ENCODE measurements at places on chromosomes 1 and 21.

GRCh38 chr1:155872527-155872926 is 13.2 kb downstream of the SYT11 start:
- DNase-seq, result no peak

GRCh38 chr1:3822421-3822820 is 26.1 kb upstream of the LRRC47 start:
- DNase-seq, result no peak

- no peak for DNase-seq
Measured at GRCh38 chr1:245809361-245809760, 654.6 kb downstream of the KIF26B start.

GRCh38 chr1:241944300-241944699 is 13.3 kb upstream of the BECN2 start:
- DNase-seq, result no peak

GRCh38 chr1:89322402-89322801 is 41.5 kb upstream of the GBP6 start:
- DNase-seq, result no peak

DNA sequence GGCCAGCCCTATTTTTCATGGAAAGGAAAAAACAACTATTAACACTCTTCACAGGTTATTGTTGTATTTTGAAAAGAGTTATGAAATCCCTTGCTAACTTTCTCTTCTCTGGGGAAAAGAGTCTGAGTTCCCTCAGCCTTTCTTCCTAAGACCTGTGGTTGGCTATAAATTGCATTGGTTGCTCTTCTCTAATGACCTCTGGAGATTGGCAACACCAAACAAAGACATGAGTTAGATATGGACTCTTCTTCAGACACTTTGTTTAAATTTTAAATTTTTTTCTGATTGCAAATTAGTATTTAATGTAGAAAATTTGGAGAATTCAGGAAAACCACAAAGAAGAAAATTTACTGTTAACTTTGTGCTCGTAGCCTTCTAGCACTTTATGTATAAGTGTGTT is 275.7 kb downstream of the PBX1 start:
- no peak for DNase-seq

GRCh38 chr1:17913326-17914115 is 158.4 kb downstream of the ACTL8 start:
- DNase-seq, result no peak

DNA sequence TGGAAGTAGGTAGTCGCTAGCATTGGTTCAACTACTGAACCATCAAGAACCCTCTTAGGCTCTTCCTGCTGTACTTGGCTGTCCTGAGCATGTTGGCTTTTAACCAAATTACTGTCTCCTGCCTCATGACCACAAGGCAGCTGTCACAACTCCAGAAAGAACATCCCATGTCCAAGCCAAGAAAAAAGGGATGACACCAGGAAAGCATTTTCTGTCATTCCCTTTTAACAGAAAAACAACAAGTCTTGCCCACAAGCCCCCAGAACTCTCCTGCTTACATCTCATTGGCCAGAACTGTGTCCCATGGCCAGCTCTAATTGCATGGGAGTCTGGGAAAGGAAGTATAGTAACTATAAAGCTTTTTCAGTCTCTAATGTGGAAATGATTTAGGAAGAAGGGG is 2.4 kb upstream of the RNU5D-1 start:
- no peak for DNase-seq

DNA sequence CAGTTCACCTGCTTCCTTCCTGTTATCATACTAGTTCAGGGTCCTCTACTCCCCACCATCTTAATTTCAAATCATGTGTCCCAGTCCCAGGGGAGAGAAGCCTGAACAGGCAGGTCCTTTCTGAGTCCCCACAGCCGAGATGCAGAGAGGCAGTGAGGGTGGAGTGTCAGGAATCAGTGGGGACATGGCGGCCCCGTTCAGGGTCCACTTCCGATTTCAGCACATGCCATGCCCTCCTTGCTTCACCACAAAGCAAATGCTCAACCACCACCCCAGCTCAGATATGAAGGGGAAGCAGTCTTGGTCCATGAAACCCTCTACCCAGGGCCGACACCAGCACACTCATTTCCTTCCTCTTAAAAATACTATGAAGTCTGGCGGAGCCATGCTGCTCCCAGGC is 5.2 kb upstream of the SEMA4A start:
- no peak for DNase-seq

GRCh38 chr21:21860888-21861287 is 862.7 kb downstream of the NCAM2 start:
- no peak for DNase-seq

DNA sequence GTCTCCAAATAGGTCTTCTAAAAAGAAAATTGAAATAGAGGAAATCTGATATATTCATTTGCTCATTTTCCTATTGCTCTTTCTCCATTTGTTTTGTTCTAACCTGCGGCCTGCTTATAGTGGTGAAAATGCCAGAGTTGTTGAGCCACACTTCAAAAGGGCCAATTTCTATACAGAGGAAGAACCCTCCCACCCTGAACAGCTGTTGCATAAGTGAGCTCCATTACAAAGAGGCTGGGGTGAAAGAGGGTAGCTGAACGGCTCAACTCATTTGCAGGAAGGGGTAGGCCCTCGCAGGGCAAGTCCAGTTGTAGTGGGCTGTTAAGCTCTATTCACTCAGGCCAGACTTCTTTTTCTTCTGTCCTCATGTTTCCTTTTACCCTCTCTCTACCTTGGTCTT is 8.8 kb downstream of the ADCY10 start:
- DNase-seq, result no peak

DNA sequence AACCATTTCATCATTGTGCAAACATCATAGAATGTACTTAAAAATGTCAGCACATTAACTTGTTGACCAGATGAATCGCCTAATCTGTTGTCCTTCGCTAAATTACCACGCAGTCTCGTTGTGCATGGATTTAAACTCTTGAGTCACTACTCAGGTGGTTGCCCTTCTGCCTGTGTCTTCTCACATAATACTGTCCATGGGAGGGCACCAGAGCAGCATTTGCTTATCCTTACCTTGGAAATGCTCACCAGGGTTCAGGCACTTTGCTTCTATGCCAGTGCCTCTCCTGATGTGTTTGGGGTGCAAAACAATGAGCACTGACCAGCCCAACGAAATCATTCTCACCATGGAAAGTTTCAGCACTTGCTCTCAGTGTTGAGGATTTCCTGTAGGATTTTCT is 559.9 kb downstream of the RWDD3 start:
- no peak for DNase-seq

DNA sequence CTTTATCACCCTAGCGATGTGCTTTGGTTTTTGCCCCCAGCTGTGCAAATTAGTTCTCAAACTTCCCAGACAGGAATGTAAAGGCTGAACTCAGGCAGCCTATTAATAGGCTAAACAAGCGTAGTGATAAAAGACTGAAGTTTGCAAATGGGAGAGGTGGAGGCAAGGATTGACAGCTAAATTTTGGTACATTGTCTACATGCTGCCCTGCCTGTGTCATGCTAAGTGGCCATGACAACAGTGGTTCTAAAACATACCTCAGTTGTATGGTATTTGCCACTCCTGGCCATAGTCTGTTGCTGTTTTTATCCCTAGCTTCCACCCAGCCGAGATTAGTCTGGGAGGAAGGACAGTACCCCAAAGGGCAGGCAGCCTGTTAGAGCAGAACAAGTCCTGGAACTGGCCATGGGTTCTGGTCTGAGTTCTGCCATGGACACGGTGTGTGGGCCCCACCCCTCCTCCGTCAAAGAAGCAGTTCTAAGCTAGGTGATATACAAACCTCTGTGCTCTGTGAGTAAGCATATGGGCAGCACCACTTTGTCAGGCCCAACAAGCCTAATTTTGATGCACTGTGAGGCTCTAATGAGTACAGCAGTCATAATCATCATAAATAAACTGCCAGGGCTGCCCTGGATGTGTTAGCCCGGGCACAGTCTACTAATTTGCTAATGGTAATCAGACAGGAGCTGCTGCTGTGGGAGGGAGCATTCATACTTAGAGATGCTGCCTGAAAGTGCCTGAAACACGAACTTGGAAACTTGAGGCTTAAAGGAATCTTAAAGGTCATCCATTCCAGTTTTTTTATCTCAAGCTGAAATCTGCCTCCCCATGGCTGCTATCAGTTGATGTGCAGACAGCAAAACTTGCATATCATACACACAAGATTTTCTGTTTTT is 177.1 kb downstream of the HHAT start:
- DNase-seq, result no peak

DNA sequence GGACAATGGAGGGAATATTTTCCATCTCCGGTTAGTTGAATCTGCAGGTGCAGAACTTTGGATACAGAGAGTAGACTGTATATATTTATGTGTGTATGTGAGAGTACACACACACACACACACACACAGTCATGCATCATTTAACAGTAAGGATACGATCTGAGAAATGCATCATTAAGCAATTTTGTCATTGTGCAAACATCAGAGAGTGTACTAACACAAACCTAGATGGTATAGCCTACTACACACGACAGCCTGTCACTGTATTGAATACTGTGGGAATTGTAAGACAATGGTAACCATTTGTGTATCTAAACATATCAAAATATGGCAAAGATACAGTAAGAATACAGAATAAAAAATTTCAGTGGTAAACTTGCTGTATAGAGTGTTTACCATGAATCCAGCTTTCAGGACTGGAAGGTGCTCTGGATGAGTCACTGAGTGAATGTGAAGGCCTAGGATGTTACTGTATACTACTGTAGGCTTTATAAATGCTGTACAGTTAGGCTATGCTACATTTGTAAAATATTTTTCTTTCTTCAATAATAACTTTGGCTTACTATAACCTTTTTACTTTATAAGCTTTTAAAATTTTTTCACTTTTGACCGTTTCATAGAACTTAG is 138.5 kb downstream of the ZZZ3 start:
- no peak for DNase-seq

DNA sequence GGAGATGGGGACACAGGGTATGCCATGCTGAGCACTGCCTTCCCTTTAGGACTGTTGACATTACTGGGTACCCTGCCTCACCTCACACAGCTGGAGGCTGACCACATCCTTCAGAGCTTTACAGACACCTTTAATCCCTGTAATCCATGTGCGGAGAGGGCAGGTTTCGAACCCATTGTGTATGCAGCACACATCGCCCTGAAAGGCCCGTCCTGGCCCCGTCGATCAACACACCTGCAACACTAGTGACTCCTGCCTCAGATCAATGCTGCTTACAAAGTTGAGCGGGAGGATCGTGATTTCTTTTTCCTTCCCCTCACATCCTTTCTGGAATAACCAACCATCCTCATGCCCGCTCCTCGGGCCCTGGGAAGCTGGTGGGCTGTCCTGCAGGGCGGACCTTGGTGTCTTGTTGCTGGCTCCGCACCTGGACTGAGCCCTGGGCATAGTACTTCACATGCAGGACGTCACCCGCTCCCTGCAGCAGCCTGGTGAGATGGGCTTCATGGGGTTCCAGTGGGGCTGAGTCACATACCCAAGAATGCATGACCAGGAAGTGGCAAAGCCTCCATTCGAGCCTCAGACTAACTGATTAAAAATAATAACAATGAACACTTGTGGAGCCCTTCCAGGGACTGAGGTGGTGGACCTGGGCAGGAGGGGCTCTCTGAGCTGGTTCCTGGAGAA is 403.6 kb downstream of the PTPRU start:
- no peak for DNase-seq

DNA sequence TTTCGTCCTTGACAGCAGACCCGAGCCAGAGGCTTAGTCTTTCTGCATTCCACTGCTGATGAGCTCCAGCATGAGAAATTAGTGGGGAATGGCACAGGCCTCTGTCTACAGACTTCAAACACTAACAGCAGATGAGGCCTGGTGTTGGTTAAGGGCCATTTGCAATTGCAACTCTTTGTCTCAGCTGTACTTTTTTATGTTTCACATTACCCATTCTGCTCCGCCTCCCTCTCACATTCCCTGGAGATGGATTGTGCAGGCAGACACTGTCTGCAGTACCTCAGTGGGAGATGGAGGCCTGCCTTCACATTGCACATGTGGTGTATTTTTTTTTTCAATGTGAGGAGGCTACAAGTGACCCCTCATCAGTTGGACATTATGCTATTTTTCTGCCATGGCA is 370.2 kb downstream of the DUSP10 start:
- DNase-seq, result no peak

GRCh38 chr1:119368554-119368953 is at the start of gene HAO2:
Gene HAO2 (plus strand): TSS chr1:119368785. CDS start chr1:119381086, 12,301 bp downstream.
- DNase-seq, result no peak

GRCh38 chr1:94284476-94284875 is 47.1 kb upstream of the ARHGAP29 start:
- DNase-seq, result no peak

GRCh38 chr1:167145965-167146364 is 52.1 kb downstream of the STYXL2 start:
- no peak for DNase-seq

DNA sequence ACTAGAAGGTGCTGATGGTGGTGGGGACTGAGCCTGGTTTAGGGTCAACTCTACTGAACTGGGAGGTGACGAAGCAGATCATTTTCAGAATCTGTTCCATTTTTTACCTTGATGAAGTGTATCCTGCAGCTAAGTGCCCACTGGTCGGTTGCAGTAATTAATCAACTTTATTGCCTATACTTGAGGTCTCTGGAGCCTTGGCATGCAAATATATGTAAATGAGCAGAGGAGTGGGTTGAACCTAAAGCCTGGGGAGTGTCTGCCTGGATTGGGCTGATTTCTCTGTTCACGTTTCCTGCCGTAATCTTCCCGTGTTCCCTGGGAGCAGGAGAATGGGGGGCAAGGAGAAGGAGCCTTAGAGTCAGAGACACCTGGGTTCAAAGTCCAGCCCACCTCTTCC is 286.8 kb downstream of the PTPRU start:
- DNase-seq, result no peak

DNA sequence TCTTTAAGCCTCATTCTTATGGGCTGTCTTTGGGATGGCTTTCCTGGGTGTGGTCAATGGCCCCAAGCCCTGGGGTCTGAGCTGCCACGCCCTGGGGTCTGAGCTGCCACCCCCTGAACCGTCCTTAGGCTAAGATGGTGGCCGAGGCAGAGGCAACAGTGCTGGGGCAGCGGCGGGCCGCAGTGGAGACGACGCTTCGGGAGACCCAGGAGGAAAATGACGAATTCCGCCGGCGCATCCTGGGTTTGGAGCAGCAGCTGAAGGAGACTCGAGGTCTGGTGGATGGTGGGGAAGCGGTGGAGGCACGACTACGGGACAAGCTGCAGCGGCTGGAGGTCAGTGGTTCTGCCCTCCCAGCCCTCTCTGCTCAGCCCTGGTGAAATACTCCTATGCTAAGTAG is 10.3 kb upstream of the TUFT1 start:
- DNase-seq, result no peak

DNA sequence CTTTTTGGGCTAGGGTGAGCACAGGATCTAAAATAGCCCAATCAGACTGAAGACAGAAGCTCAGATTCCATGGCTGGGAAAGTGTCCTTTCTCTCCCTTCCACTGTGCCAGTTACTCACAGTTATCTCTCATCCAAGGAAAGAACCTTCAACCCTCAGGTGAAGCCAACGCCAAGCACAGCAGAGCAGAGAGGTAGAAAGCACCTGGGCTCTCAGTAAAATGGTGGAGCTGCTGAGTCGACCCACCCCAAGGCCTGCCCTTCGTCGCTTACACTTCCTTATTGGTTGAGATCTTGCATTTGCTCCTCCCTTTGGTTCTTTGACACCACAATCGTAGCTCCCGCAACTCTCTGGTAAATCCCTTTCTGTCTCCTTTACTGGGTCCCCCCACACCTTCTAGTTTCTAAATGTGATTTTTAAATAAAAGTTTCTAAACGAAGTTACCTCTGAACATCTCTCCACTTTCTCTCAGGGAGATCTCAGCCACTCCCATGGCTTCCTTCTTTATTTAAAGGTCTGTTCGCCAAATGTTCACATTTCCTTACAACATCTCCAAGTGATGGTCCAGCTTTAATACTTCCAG is 27.5 kb upstream of the SLC30A1 start:
- DNase-seq, result no peak
